ENCODE measurements at places on chromosomes 2 and 18.

DNA sequence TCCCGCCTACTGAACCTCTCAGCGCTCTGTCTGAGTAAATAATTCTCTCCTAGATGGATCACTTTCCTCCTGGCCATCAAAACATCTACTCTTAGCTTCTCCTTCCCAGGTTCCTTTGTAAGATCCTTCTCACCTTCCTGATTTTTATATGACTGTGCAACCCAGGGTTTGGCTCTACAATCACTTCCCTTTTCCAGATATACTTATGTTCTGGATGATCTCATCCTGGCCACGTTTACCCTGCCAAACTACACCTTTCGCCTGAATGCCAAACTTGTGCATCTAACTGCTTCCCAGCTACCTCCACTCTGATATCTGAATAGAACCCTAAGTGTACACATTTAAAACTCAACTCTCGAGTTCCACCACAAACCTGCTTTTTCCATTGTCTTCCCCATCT is 290.5 kb upstream of the REV1 start:
- DNase-seq = no peak

GRCh38 chr2:231188506-231189170 is 9.8 kb upstream of the ARMC9 start:
- DNase-seq = no peak

DNA sequence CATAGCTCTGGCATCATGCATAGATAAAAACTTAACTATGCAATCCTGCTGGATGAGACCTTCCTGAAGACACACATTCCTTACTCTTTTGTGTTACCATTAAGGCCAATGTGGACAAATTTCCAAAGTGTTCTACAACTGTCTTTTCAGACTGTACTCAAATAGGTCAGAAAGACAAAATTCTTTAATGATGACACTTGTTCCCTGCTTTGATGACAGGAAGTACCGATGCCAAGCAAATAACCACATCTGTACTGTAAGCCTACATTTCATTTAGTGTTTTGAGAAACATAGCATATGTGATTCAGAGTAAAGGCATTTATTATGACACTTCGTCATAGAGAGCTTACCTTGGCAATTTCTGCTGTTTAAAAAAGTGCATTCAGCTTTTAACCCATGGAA is 55.0 kb downstream of the PMAIP1 start:
- no peak for DNase-seq

DNA sequence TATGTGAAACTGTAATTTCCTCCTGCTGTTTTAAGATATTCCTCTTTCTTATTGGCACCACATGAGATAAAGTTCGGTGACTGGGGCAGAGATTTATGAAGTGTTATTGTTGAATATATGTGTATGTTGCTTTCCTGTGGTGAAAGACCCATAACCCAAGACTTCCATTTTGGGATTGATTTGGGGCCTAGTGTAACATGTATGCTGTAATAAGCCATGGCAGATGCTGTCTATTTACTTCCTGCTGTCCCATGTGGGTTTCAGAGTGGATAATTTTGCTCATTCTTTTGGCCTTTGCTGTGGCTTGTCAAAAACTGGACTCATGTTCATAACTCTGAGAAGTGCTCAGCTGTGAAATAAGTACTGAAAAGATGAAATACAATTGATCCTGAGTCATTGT is 10.8 kb upstream of the MYO1B start:
- no peak for DNase-seq

DNA sequence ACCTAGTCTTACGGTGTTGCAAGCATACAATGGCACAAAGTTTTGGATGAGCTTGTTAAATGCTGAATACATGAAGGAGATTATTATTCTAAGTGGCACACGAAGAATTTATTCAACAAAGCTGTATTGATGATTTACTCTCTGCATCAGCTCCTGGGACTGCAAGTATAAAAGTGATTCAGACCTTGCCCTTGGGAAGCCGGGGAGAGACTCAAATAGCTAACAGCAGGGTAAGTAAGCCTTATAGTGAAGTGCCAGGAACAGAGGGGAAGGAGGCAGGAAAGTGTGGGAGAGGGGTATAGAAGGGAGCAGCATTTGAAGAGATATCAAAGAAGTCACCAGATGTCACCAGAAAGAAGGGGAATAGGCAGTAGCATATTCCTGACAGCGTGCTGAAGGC is 115.4 kb downstream of the MCFD2 start:
- no peak for DNase-seq

DNA sequence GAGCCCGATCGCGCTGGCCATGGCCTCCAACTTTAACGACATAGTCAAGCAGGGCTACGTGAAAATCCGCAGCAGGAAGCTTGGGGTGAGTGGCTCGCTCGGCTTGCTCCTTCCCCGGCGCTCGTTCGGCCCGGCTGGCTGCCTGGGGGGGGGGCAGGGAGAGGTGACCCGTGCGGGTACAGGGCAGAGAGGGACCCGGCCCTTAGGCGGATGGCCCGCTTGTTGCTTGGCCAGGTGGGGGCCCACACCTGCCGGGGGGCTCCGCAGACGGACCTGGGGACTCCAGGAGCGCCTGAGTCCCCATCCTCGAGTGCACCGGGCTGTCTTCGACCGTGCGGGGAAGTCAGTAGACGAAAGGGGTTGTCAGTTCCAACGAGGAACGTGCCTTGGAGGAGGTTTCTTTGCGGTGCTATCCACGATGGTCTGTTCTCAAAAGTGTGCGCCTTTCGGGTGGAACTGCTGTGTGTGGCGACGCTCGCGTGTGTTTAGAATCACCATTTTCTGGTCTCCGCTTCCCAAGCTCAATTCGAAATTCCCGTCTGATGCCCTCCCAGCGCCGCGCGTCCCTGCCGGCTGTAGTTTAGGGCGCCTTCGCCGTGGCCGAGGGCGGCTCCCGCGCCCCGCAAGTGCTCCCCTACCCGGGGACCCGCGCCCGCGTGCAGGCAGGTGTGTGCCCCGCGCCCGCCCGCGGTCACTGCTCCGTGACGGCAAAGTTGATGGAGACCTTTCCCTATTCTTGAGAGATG is 711 bp downstream of the DOK6 start:
- DNase-seq = no peak

- no peak for DNase-seq
Observed at GRCh38 chr2:56104962-56105361, 78.8 kb upstream of the CCDC85A start.

- DNase-seq = no peak
Observed at GRCh38 chr2:39728941-39729351, 50.1 kb downstream of the THUMPD2 start.

- DNase-seq = no peak
Observed at GRCh38 chr2:23801396-23801795, 125.5 kb downstream of the ATAD2B start.

DNA sequence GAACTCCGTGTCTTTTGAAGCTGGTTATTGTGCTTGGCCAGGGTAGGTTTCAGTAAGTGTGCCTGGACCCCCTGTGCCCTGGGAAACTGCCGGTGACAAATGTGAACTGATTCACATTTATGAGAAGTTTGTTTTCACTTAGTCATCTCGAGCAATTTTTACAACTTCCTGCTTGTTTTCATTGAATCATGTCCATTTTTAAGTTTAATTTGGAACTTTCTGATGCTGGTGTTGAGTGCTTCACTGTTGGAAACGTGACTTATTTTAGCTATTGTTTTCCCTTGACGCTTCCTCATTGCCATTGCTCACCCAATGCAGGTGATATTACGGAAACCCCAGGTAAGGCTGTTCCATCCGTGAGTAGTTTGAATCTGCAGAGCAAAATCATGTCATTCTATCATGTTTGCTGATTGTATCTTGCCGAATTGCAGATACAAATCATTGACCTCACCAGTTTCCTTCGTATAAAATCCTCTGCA is 97.2 kb downstream of the RTN4 start:
- DNase-seq = no peak

DNA sequence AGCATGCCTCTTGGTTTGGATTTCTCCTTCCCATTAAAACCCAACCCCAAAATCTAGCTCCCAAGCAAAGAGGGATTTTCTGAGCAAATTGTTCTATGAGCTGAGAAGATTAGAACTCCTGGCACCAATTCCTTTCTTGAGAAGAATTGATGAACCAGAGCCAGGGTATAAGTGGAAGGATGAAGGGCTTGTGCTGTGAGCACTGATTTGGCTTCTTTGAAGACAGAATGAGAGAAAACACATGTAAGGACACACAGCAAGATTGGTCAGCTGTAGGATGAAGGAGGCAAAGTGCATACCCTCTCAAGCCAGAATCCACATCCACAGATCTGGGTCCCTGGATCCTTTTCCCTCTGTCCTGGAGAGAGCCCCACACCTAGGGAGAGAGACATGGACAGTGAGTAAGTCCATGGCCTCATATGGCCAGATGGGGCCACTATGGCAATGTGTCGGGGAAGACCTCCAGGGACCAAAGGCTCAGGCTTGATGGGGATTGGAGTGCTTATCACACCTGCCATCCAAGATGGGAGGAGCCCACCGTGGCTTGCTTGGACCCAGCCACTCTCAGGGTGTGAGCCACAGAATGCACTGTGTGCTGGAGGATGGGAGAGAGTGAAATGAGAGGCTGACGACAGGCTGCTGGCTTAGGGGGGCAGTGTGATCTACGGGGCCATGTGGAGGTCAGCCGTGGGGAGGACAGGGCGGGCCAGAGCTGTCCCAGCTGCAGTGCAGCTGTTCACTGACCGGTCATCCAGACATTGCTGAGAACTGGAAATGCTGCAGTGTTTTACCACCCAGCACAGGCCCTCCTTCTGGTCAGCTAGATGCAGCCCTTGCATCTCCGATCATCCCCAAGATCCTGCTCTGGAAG is 339.8 kb downstream of the CYP26B1 start:
- no peak for DNase-seq

GRCh38 chr2:100110614-100111000 is 31.8 kb downstream of the AFF3 start:
- DNase-seq = no peak

GRCh38 chr2:107020392-107020791 is 134.4 kb upstream of the ST6GAL2 start:
- no peak for DNase-seq

GRCh38 chr2:140502951-140503630 is 1627.7 kb downstream of the LRP1B start:
- no peak for DNase-seq

- no peak for DNase-seq
Observed at GRCh38 chr2:109513230-109513629, 100.5 kb downstream of the SEPTIN10 start.

- DNase-seq = no peak
Observed at GRCh38 chr2:7962161-7962560, 719.7 kb upstream of the ID2 start.

GRCh38 chr18:75142677-75143076 is 66.3 kb downstream of the PTGR3 start:
- DNase-seq = no peak

- DNase-seq = no peak
Observed at GRCh38 chr2:19119326-19120001, 239.0 kb downstream of the OSR1 start.

- no peak for DNase-seq
Observed at GRCh38 chr18:63210521-63210920, 109.0 kb downstream of the BCL2 start.

DNA sequence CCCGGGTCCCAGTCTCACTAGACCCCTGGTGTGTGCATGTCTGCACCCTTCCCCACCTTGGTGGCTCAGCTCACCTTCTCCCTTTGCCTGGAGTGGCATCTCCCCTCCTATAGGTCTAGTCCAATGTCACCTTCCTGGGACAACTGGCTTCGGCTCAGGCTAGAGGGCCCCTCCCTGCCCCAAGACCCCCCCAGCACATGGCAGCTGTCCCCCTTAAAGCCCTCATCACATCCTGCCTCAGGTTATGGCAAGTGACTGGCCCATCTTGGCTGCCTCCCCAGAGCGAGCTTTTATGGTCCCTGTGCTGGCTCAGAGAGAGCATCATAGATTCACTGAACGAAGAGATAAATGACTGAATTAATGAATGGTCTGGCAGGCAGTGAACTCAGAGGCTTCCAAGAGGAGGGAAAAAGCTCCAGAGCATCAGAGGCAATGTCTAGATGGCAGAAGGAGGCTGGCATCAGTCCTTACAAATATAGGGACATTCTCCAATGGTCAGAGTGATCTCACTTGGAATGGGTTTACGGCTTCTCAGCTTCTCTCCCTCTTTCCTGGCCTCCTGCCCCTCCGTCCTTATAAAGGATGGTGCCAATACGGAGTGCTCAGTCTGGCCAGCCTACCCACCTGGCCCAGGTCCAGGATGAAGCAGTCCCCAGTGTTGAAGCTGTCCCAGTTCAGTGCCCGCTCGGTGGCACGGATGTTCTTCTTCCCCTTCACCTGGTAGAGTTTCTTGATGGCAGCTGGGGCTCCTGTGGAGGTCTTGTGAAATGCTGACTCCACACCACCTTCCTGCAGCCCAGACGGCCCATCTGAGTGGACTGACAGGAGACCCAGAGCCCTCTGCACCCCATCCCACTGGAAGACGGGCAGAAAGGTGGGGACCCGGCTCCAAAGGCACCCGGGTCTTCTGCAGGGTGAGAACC is 9.4 kb downstream of the CAPG start:
- no peak for DNase-seq

Data from vagina (tissue), 2 donors.